Stimulated activated CD4-positive, alpha-beta T cell treated with anti-CD3 and anti-CD28 coated beads, Interleukin-12 subunit alpha, Interleukin-12 subunit beta, amount 100 ng/mL, for 4 hours (primary cell): ENCODE measurements at places on chromosomes 5 and 9.

- no peak for DNase-seq
Observed at GRCh38 chr5:113103330-113103729, 126.7 kb downstream of the DCP2 start.

DNA sequence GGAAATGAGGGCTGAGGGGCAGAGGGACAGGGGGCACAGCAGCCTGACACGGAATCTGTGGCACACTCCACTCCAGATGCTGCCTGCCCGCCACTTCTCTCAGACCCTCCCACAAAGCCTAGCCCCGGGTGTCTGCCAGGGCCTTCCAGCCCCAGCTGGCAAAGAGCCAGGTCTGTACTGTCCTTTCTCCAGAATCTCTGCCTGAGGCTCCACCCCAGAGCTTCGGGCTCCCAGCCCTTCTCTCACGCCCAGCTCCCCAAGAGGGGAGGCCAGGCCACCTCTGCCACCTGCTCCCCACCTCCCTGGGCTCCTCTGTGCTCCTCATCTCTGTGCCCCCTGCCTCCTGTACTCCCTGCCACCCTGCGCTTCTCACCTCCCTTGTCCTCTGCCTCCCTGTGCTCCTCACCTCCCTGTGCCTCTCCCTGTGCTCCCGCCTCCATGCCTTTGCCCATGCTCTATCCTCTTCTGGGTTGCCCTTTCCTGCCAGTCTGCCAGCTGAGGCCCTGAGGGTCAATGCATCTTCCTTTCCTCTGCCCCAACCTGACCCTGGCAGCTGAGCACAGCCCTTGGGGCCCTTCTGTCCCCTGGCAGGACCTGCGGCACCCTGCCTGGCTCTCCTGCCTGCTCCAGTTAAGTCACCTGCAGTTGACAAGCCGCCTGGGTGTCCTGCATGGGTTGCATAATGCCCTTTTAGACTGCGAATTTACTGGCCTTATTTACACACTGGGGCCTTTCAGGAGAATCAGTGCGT lies 36.4 kb downstream of the RASGEF1C start:
- DNase-seq, result no peak

GRCh38 chr5:83562791-83563557 lies 91.4 kb downstream of the VCAN start:
- no peak for DNase-seq

DNA sequence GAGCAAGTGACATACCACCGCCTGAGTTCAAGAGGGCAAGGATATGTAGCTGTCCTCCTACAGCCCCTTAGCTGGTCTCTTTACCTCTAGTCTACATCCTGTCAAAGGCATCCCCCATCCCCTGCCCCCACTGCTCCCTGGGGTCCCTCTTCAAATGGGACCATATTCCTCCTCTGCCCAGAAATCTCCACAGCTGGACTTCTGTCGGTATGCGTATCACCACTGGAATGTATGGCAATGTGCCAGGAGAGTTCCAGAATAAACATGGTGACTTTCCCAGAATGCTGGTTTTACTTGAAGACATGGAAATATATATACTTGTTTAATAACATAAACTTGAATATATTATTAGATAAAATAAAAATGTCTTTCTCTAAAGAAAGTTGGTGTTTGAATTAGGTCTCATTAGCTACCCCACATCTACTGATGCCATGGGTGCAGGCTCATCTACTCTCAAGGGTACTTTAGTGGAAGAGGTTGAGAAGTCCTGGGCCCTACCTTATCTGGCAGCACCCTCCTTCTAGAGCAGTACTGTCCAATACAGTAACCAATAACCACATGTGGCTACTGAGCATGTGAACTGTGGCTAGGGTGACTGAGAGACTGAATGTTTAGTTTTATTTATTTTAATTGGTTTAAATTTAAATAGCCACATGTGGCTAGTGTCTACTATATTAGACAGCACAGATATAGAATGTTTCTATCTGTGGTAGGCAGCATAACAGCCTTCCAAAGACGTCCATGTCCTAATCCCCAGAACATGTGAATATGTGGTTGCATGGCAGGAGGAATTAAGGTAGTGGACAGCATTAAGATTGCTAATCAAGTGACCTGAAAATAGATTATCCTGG lies 181.7 kb upstream of the SLC30A5 start:
- no peak for DNase-seq

GRCh38 chr5:53392073-53392472 lies 88.4 kb upstream of the FST start:
- DNase-seq, result no peak

- no peak for DNase-seq
Observed at GRCh38 chr9:19122490-19123042, 4.7 kb downstream of the PLIN2 start.

GRCh38 chr5:179405426-179406030 lies 60.3 kb upstream of the ADAMTS2 start:
- DNase-seq, result no peak
